Karpas-422 (cell line): ENCODE measurements at places on chromosomes 5 and 9. TPM values are rescaled to one million over a fixed set of nuclear protein-coding genes. Genes with fewer than 3 reads are reported as not detected.

The OLFM1 gene
- not detected in 2 replicates for total RNA-seq

DNA sequence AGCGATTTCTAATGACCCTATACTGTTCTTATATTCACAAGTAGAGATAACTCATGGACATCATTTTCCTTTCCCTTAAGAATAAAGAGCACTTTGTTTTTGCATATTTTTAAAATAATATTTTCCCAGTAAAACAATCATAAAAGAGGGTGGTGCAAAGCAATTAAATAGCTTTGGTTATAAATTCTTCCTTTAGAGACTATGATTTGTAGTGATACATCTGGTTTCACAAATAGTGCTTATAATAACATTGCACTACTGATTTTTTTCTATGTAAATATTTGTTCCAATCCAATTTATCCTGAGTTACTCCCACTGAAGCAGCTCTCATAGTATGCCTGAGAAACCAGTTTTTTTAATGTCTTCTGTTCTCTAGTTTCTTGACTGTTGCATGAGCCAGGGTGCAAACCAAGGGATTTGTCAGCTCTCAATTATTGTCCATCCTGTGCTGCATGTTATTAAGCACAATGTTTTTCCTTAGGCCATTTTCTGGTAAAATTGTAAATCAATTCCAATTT is 74.7 kb downstream of the LURAP1L start:
- no peak for DNase-seq

GRCh38 chr5:16675806-16676205 is 59.0 kb upstream of the RETREG1 start:
- no peak for DNase-seq

The ZDHHC11 gene
- total RNA-seq = 10.8 and 15.7 TPM in 2 replicates

GRCh38 chr9:9061627-9062026 is 1262.0 kb upstream of the DMAC1 start:
- no peak for DNase-seq

DNA sequence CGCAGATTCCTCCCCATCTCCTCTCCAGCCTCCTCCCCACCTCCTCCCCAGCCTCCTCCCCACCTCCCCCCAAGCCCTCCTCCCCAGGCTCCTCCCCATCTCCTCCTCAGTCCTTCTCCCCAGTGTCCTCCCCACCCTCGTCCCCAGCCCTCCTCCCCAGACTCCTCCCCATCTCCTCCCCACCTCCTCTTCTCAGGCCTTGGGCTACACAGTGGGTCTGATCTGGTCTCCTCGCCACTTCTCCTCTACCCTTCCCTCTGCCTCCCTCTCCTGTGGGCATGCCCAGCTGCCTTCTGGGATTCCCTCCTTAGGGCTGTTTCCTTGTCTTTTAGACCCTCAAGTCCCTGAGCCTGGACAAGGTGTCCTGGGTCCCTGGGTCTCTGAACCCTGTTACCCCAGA is 28.3 kb downstream of the CXXC5 start:
- no peak for DNase-seq

DNA sequence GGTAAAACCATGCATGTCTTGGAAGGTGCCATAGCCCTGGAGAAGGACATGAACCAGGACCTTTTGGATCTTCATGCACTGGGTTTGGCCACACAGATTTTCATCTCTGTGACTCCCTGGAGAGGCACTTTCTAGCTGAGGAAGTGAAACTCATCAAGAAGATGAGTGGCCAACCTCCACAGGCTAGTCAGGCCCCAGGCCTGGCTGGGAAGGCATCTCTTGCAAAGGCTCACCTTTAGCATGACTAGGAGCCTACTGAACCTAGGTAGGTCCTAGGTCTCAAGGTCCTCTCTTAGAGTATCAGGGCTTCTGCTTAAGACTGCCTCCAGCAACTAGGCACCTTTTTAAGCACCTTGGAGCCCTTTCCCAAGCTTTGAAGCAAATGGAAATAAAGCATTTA is 1448.7 kb upstream of the ACO1 start:
- no peak for DNase-seq

DNA sequence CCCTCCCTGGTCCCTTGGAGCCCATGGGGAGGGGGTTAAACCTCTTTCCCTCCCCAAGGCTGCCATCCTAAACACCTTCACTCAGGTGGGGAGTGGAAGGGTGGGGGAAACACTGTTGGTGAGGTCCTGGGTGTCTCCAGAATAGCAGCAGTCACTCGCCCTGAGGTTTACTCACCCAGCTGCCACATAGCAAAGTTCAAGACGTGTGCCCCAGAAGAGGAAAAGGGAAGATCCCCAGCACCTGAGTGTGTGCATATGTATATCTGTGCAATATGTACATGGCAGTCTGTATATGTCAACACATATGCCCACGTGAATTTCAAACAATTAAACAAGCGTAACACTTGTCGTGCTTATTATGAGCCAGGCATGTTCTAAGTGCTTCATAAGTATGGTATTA is 31.3 kb upstream of the SMU1 start:
- no peak for DNase-seq

The DRD1 gene
- not detected in 2 replicates for total RNA-seq

GRCh38 chr9:126498331-126498730 is 115.4 kb upstream of the LMX1B start:
- no peak for DNase-seq

The AGXT2 gene
- not detected in 2 replicates for total RNA-seq

GRCh38 chr9:86794391-86795046 is 152.8 kb downstream of the GAS1 start:
- DNase-seq = no peak

DNA sequence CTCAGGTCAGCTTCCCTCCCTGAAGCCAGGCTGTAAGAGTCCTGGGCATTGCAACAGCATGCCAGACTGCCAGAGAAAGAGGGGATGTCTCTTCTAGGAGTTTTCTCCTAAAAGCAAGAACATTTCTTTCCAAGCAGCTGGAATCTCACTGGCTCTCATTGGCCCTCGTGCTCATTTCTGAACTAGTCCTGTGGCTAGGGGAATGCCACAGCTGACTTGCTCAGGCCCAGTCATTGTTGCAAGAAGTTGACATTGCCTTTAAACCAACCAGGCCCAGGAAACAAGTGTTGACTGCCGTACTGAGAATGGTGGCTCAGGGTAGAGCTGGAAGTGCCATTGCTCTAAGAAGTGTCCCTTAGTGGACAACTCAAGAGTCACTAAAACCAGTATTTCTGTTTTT is 15.0 kb upstream of the CEP120 start:
- DNase-seq = peak; percentile 21

GRCh38 chr9:4214486-4214885 is 85.4 kb downstream of the GLIS3 start:
- no peak for DNase-seq

The CORO2A gene
- total RNA-seq = 1.7 and 2.5 TPM in 2 replicates

GRCh38 chr5:51096859-51097258 is 286.4 kb upstream of the ISL1 start:
- DNase-seq = no peak

GRCh38 chr5:56003179-56003578 is 8.4 kb upstream of the IL6ST start:
- no peak for DNase-seq

The ZNF484 gene
- total RNA-seq = 9.5 and 17.3 TPM in 2 replicates

GRCh38 chr5:80796846-80797245 is 142.1 kb upstream of the DHFR start:
- DNase-seq = no peak

GRCh38 chr5:106691701-106692100 is 979.0 kb downstream of the EFNA5 start:
- DNase-seq = no peak

DNA sequence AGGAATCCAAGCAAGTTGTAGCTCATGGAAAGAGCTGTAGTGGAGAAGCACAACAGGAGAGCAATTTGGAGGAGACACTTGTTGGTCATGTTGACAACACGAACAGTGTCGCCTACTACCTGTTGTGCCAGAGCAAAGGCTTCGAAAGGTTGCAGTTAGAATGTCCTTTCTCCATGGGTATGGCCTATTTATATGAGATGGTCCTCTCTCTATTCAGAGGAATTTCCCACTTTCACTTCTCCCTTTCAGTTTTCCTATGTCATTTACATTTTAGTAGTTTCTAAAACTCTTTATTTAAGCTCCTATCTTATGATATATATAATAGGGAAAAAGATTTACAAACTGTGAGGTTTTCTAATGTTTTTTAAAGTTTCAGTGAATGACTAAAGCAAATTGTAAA is at the start of gene IFNB1:
TSS of gene IFNB1 (minus strand) at position 162 of the 400 bp plus-strand sequence. CDS start at position 89, 73 bp downstream.
- DNase-seq = no peak

The SLC1A1 gene
- not detected in 2 replicates for total RNA-seq

The TSSK1B gene
- not detected in 2 replicates for total RNA-seq

DNA sequence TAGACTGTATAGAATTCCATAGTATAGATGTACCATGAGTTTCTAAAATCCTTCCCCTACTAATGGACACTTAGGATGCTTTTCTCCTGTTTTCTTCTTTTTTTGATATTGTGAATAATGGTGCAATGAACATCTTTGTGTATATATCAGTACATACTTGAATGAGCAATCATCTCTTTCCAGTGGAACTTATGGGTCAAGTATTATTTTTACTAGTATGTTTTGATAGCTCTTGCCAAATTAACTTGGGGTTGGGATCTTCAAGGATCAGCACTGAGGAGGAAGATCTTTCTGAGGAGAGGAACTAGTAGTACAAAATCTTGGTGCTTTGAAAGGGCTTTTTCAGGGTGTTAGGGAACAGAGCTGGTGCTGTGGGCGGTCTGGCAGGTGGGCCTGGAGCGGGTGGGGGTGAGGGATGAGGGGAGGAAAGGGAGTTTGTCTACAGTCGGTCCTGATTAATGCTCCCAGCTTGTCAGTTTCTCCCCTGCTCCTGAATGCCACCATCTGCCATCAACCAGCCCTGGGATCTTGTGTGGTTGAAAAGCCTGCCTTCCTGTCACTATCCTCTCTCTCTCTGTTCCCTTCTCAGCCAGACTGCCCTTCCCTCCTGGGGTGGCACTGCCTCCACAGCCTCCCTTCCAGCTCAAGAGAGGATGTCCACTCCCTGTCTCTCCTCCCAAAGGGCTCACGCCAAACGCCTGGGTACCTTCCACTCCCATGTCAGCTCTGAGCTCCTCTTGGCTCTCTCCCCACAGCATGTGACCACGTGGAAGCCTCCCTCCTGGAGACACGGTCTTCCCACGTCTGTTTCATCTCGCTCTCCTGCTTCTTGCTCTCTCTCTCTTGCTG is 185.9 kb downstream of the DAB2IP start:
- DNase-seq = no peak

DNA sequence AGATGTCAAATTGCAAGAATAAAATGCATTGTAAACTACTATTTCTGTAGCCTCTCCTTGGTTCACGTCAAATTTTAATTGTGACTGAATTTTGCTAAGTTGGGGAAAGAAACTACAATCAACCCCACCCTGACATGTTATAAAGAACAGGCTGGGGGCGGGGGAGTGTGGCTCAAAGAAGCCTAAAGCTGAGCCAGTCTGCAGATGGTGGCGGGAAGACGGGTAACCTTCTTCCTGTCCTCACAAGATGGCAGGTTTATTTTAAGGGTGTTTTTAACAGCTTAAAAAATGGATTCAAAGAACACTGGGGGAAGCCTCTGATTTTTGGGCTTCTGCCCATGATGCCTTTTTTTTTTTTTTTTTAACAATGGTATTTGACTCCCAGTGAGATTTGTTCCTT is 68.5 kb upstream of the MELK start:
- peak; percentile 38 for DNase-seq

- no peak for DNase-seq
Observed at GRCh38 chr5:139985733-139986132, 57.4 kb downstream of the NRG2 start.

DNA sequence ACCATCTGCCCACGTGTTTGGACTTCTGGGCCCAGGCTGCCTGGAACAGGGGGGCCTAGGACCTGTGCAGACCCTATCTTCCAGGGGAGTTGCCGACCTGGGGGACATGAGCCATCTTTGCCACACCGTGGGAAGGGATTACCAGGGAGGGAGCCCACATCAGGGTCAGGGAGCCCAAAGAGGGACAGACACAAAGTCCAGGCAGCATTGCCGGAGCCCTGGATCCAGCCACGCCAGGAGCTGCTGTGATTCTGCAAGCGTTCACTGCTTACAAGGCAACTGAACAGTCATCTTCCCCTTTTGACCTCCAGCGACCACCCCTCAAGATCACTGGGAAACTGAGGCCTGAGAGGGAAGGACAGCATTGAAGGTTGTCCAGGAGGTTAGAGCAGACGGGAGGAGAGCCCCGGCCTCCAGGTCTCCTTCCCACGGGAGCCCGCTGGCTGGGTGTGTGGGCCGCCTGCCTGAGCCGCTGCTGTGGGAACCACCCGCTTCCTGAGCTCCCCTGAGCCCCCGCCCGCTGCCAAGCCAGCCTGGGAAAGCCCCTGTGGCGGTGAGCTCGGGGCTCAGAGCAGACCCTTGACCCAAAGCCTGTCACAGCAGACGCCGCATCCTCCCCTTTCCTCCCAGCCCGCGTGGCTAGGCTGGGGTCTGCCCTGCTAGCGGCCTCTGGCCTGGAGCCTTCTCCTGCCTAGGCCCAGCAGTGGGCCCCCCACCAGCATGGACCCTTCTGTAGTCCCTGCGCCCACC is 17.1 kb upstream of the NOTCH1 start:
- DNase-seq = no peak

The FAM163B gene
- not detected in 2 replicates for total RNA-seq

The SLC4A9 gene
- not detected in 2 replicates for total RNA-seq

GRCh38 chr9:107691664-107692063 is 202.1 kb upstream of the KLF4 start:
- no peak for DNase-seq

The FOXD4 gene
- 0.93 and 2.4 TPM in 2 replicates for total RNA-seq

DNA sequence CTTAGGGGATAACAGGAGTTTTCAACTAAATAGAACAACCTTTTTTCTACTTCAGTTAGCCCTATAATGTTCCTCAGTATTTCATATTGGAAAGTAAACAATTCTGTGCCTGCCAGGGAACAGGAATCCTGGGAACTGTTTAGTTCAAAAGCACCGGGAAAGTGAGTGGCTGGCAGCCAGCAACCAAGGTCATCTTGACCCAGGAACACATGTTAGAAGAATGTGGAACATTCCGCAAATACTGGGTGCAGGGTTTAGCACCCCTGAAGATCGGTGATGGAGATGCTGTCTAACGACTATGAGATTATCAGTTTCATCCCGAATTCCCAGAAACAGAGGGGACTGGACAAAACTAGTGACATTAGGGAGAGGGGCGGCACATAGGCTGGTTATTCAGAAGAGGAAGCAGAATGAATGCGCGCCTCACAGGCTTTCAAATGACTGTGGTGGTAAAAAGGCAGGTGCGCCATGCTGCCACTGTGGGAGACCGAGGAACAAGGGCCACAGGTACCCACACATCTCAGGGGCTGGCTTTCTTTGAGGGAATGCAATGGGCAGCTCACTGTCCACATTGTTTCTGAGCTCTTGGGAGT is 51.2 kb downstream of the IPPK start:
- no peak for DNase-seq

The ZDHHC11B gene
- 0.34 and 1.5 TPM in 2 replicates for total RNA-seq

The NIPAL4 gene
- total RNA-seq = not detected in 2 replicates

DNA sequence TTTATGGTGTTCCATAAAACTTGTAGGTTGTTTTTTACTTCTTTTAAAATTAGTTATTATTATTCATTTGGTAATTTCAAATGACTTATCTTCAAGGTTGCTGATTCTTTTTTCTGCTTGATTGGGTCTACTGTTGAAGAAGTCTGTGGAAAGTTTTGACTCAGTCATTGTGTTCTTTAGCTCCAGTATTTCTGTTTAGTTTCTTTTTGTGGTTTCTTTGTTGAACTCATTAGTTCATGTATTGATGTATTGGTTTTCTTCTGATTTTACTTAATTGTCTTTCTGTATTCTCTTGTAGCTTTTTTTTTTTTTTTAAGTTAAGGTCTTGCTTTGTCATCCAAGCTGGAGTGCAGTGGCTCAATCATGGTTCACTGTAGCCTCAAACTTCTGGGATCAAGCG is 345.4 kb upstream of the MEF2C start:
- DNase-seq = no peak

- no peak for DNase-seq
Observed at GRCh38 chr5:119363936-119364335, 8.1 kb downstream of the TNFAIP8 start.
